ENCODE measurements at places on chromosomes 1 and 21.
A peak's percentile ranks its signal among the peaks of the same experiment; 100 is the strongest.

DNA sequence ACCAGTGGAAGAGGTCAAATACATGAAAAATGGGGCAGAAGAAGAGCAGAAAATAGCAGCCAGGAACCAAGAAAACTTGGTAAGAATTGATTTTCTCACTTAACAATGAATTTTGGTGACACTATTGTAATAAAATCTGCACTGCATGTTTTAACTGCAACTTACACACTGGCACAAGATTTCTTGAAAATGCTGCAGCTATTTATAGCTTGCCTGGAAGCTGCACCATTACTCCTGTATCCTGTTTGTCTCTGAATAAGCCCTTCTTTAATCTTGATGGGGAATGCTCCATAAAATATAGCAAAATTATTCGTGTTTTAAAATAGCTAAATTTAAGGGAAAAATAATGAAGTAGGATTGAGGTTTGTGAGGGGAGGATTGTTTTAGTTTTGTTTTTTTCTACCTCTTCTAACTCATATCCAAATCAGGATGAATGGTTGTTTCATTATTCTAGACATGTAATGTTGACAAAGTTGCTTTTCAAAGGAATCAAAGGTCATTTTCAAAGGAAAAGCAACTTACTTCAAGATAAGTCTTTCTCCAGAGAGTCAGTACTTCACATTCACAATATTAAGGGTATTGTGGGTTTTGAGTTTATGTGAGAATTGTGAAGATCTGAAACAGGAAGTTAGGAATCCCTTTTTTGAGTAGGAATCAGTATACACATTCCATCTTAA lies 120.9 kb downstream of the C1orf21 start:
- no peak for DNase-seq

DNA sequence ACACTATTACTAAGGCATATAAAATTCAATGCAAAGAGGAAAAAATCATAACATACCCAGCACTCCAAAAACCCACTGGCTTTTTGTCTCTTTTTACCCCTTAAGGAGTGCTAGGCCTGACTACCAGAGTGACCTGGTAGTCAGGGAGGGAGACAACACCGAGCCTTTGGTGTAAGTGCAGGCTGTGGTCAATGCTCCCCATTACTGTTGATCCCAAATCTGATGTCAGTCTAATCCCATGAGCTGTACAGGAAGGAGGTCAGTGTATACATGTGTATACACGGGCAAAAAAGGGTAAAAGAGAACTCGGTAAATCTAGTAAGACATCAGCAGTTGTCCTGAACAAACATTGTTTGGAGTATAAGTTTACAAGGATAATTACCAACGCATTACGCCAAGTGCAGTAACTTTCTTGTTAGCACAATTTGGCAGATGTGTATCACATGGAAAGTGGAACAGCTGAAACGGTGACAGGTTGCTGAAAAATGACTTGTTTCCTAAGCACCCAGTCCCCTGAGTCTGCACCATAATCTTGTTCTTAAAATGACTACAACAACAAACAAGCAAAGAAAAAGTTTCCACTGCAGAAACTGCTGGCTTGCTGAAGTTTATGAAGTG lies 217.9 kb downstream of the KCNH1 start:
- no peak for DNase-seq

GRCh38 chr1:228851193-228851592 lies 115.9 kb downstream of the RHOU start:
- DNase-seq = no peak

GRCh38 chr1:43454270-43455011 lies 710 bp upstream of the HYI start:
- peak; percentile 24 for DNase-seq

DNA sequence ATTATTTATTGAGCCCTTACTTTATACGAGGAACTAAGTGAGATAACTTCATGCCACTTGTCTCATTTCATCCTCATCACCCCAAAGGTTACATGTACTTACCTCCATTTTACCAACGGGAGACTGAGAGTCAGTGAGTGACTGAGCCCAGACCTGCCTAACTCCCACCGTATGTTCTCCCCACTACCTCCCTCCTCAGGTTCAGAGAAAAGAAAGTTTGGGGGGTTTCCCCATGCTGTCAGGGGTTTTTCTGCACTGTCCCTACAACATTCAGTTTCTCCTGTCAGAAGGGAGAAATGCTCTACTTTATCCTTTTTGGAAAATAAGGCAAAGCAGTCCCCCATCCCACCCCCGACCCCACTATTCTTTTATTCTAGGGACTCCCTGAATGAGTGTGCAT lies 32.9 kb downstream of the FAM78B start:
- DNase-seq = no peak

DNA sequence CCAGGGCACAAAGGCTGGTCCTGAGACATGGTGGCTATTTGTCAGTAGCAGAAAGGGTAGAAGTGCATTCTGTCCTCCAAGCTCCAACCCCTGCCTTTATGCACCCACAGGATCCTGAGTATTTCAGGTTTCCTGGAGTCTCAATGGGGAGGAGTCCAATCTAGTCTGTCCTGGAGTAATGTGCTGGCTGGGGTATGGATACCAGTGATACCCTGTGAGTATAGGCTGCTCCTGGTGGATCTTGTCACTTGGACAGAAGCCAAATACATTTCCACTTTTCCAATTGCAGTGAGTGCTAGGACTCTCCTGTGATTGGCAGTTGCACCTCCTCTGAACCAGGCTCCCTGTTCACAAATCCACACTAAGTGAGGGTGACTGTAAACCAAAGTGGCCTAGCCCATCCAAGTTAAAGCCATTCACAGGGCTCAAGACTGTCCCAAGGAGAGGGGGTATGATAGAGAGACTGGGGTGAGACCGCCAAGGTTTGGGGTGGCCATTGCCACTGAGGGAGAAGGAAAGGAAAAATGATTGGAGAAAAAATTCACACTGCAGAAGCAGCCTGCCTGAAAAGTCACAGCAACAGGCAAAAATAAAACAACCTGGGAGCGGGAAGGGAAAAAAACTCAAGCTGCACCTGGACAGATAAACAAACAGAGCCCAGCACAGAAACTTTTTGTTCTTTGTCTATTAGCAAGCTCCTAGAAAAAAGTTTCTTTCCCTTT lies 163.4 kb upstream of the ETV3 start:
- DNase-seq = no peak

GRCh38 chr1:30257742-30258380 lies 465.5 kb downstream of the MATN1 start:
- no peak for DNase-seq

- no peak for DNase-seq
Measured at GRCh38 chr1:9135073-9135836, 6.4 kb upstream of the GPR157 start.

DNA sequence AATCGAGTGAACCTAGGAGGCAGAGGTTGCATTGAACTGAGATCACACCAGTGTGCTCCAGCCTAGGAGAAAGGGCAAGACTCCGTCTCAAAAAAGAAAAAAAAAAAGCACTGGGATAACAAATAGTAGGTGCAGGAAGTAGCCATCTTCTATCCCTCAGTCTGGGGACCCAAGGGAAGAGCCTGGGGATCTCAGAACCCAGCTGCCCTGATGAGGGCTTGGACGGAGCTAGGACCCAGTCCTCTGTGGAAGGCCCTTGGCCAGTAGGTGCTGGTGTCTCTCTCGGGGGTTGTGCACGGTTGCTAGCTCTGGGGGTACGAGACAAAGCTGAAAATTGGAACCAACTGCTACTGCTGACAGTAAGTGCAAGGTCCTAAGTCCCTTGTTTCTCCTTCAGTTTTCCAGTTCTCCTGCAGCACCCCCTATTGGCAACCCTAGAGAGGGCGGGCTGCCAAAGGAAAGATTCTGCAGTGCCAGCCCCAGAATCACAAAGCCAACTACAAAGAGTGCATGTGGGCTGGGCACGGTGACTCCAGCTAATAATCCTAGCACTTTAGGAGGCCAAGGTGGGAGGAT lies 57.6 kb upstream of the KIF1B start:
- no peak for DNase-seq

GRCh38 chr21:46325073-46325912 lies 1.3 kb downstream of the PCNT start:
- DNase-seq = peak; percentile 11

DNA sequence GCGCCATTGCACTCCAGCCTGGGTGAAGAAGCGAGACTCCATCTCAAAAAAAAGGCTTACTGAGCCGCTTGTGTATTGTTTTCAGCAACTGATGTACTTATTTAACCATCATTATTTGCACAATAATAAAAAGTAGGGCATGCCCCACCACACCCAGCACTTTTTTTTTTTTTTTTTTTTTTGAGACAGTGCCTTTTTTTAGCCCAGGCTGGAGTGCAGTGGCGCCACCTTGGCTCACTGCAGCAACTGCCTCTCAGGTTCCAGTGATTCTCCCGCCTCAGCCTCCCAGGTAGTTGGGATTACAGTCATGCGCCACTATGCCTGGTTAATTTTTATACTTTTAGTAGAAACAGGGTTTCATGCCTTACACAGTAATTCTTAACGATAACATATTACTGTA lies 12.2 kb upstream of the TRNAU1AP start:
- no peak for DNase-seq

DNA sequence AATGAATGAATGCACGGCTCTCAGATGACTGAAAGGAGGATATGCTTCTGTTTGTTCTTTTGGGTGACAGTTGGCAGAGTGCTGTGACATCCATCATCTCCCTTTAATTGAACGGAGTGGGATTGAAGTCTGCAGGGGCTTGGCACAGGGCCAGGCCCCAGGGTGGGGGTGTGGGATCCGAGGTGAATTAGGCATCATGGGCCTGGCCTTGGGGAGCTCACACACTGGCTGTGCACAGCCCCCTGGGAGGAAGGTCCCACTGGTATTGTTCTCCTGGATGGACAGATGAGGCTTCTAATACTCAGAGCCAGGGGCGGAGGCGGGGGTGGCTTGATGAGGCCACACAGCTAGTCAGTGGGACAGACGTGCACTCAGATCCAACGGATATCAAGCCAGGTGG lies 19.3 kb downstream of the EPHB2 start:
- DNase-seq = no peak

- DNase-seq = no peak
Measured at GRCh38 chr1:36951292-36951750, 83.0 kb downstream of the GRIK3 start.

DNA sequence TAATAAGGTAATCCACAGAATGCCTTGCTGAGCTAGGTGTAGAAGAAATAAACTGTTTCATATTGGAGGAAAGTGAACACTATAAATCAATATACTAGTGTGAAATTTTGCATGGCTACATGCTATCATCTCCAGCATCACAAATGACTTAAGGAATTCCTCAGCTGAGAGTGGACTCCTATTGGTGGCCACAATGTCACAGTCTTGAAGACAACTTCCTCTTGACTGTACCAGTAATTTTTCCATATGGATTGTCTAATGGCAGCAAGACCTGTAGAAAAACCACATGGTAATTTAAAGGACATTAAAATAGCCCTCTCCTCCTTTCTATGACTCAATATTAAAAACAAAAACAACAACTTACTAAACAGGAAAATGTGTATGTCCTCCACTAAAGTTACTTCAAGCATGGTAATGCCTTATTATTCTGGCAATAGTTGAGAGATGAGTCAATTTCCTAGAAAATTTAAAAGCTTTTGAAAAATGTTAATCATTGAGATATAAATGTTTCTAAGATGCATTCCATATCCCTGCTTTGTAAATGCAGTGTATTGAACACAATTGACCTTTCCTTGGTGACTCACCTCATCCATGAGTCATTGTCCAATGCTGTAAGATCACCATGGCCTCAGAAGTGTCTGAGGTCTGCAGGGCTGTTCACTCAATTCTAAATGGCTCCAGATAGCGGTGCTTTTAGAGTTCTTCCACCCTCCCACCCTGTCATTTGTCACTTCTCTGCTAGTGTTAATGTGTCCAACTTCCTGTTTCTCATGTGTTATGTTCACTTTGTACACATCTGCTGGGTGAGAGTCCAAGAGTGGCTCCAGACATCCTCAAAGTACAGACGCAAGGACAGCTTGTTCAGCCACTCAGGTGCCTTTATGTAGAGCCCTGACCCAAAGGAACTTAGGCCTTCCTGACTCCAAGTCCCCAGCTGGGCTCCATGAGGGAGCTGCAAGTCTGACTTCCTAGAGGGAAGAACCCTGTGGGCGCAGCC lies 32.8 kb upstream of the DNASE2B start:
- DNase-seq = no peak

- DNase-seq = no peak
Measured at GRCh38 chr1:233304489-233305102, 9.1 kb upstream of the PCNX2 start.

DNA sequence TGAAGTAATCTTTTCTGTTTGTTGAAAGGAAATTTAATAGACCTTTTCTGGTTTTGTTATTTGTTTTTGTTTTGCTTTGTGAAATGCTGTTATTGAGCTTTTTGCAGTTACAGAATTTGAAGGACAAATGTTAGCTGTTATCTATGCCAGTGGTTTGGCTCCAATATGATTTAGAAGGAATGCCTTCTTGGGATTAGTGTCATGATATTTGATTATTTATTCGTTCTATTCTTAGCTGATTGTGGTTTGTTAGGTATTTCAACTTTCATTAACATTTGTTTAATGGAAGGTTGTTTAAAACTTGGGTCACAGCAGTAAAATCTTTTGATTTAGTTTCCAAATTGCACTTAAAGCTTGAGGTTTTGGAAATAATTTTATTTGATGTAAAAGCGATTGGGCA lies 33.5 kb downstream of the ADGRL2 start:
- DNase-seq = no peak

GRCh38 chr1:202146993-202147392 lies 2.5 kb upstream of the ARL8A start:
- DNase-seq = no peak

DNA sequence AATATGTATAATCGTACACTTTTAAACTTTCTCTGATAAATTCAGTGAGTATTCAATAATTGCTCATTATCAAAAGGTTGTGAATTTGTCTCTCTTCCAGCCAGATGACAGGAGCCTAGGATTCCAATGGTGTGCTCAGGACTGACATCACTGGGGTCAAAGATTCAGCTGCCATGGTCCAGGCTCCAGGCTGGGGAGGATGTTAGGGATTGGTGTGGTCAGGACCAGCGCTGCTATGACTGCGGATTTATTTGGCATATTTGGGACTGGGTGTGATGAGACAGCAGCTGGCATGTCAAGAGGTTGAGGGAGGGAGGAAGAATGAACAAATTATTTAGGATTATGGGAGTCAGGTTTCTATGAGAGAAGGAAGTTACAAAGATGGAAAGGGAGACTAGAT lies 48.2 kb upstream of the ABCA4 start:
- DNase-seq = no peak

DNA sequence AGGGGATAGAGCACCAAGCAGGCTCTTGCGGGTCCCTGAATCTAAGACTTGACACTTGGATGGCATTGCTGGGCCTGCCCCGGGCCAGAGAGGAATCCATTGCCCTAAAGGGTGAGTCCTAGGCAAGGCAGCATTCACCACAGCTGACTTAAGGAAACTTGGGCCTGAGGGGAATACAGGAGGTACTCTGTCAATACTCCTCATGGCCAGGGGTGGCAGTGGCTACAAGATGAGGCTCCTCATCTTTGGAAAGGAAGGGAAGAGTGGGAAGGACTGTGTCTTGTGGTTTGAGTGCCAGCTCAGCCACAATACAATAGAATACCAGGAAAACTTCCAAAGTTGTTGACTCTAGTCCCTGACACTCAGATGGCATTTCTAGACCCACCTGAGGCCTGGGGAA lies 5.1 kb downstream of the KRTAP22-1 start:
- no peak for DNase-seq

DNA sequence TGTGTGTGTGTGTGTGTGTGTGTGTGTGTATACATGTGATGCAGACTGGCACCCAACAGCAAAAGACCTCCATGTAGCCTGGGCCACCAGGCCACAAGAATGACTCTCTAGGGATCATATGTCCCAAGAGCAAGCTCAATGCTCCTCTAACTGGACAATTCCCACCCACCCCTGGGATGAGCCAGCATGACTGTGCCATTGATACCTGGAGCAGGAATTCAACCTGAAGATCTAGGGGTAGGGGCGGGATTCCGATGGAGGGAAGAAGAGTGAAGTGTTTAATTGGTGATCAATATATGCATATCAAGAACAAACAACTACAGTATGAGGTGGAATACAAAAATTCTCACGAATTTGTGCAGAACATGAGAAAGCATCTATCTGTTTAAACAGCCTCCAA lies 136.2 kb downstream of the PSMG1 start:
- no peak for DNase-seq

Measured in T follicular helper cell (primary cell).